ENCODE measurements at places on chromosomes 7 and 10.

DNA sequence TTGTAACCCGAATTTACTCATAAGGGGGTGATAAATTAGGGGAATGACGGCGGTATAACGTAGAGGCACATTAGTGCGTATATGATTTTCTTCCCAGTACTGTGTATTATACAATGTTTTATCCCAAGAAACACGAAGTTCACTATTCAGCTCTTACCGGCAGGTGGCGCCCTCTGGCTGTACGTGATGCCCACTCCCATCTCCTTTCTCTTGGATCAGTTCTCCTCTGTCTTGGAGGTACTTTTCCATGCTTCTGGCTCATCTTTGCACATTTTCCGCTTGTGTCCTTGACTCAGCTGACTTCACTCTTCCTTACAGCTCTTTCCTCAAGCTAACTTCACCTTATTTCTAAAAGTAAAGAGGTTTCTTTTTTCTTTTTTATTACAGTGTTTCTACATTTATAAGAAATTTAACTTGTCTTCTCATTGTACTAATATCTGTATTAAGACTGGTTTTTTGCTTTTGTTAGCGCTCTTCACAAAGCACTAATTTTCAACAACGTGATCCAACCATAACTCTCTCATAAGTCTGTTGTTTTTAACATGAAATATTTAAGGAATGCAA, 21.3 kb downstream of the TMEM176B start:
- peak; percentile 91 for DNase-seq

DNA sequence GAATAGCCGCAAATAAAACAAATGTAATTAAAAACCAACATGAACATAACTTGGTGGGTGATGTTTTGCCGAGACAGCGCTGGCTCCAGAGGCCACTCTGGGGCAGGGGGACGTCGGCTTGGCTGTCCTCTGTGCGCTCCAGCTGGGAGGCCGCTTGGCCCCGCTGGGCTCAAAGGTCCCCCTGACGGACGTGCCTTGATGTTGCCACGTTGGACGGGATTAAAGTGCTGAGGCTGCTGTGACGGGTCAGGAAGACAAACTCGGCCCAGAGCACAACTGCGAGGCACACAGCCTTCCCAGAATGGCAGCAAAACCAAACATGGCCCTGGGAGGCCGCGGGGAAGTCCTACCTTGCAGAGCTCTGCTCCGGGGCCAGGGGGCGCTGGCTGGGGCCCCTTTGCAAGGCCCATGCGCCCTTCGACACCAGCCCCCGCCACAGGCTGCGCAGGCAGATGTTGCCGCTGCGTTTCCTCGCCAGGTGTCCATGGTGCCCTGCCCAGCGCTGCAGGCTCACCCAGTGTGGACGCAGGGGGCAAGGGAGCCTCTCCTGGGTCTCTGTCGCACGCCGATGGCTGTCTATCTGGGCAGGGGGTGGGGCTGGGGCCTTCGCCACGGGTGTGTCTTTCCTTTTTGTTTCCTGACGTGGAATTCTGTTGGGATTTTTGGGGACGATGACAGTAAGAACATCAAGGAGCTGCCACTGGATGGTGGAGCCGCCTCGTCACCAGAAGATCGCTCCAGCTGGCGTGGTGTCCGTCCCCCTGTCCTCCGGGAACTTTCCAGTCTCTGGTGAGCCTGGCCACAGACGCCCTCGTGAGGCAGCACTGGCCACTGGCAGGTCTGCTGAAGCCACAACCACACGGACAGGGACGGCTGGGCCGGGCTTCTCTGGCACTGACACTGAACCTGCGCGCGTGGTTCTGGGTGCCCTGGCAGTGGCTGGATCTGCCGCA, 99.6 kb upstream of the DIP2C start:
- DNase-seq: peak; percentile 88

- DNase-seq: no peak
These were observed 10.4 kb downstream of the RALA start for GRCh38 chr7:39633563-39634477.

DNA sequence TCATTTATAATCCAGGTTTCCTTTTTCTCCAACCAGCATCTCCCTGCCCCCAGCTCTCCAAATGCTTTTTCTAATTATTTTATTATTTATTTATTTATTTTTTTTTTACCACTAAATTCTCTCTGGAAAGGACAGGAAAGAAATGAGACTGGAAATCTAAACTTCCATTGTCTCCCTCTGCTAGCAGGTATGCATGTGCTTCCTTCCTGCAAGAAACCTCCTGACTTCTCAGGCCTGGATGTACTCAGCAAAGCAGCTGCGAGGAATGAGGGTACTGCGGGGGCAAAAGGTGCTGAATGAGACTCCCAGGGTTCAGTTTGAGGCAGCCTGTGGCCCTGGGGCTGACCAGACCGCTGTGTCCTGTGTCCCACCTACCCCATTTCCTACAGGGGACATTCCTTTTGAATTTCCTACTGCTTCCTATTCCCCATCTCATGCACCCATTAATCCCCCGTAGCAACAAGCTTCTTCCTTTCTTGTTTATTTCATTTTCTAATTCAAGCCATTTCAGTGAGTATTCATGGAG, 324.6 kb upstream of the IGFBP3 start:
- no peak for DNase-seq

GRCh38 chr7:100483722-100484672, at the start of gene NYAP1:
TSS of gene NYAP1 (plus strand) at chr7:100483927. CDS start at chr7:100485312, 1,385 bp downstream.
- DNase-seq: no peak

DNA sequence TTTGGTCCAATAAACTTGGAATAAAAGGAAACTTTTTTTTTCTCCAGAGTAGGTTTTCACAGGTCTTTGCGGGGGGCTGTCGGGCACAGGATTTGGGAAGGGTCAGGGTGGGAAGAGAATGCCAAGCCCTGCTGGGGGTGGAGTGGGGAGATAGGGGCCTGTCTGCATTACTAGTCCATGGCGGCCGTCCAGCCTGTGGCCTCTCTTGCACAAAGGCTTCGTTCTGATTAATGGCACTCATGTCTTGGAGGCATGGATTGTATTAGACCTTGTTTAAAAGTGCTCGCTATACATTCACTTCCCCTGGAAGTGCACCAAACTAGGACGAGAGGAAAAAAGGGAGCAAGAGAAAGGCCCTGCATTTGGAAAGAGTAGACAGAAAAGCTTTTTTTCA, 37.2 kb downstream of the LRMDA start:
- DNase-seq: no peak

DNA sequence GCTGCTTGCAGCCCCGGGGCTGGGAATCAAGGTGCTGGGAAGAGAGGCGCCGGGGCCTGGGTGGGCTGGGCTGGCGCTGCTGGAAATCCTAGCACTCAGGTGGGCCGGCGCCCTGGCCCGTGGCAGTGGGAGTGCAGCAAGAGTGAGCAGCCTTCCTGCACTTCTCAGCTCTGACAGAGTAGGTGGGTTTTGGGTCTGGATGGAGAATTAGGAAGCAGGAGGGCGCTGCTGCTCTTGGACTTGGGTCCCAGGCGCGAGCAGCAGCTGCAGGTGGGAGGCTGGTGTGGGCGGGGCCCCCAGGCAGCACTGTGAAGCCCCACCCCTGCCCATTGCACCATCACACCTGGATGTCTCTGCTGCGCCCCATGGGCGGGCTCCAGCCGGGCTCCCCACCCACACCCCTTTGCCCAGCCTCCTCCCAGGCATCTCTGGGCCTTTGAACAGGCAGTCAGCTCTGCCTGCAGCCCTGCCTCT, 6.0 kb downstream of the BRI3 start:
- DNase-seq: no peak

DNA sequence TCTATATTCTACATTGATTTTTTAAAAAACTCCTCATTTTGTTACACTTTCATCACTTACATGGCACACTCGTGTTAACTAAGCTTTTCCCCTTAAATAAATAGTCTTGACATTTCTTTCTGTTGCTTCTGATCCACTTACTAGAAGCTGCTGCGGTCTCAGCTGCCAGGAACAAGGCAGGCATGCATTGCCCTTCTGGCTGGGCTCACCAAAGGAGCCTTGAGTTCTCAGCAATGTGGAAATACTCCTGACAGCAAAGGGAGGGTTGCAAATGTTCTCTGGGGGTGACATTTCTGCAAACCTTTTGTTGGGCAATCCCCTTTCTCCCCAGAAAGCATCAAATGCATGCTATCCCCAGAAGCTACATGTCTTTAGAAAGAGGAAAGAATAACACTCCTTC, 350.1 kb downstream of the PRPF18 start:
- no peak for DNase-seq

GRCh38 chr10:70258216-70258615, 25.0 kb upstream of the PPA1 start:
- DNase-seq: no peak

DNA sequence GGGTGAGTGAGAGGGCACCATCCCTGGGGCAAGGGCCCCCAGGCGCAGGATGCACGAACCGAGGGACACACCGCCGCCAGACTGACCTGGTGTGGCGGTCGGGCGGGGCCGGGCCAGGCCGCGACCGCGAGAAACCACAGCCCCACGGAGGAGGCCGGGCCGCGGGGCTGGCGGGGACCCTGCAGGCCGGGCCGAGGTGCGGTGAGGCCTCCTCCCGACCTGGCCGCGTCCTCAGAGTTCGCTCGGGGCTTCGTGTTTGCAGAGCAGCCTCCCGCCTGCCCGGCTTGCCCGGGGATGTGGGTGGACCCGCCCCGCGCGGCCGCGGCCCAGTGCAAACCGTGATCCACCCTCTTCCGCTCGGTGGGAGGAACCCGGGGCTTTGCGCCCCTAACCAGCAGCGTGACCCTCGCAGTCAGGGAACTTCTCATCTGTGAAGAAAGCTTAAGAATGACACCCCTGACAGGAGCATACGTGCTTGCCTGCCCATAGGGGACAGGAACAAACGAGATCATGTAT, 20.6 kb upstream of the HOXA13 start:
- DNase-seq: no peak

- DNase-seq: no peak
These were observed 100.8 kb downstream of the ARHGAP21 start for GRCh38 chr10:24622781-24623301.

GRCh38 chr10:73865107-73865458, 9.3 kb downstream of the CAMK2G start:
- no peak for DNase-seq

DNA sequence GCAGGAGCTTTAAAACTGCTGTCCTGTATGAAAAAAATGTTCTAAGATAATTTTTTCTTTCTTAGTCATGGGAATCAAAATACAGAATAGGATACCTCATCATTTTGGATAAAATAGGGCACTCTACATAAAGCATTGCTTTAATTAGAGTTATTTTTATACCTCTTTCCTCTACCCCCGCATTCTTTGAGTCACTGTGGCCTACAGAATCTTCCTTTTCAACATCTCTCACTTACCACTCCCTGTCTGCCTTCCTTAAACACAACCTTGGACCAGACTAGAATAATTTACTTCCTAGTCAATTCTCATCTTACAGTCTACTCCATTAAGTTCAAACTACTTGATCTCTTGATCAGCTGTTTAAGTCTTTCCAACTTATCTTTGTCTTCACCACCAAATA, 462.3 kb downstream of the PHTF2 start:
- no peak for DNase-seq

DNA sequence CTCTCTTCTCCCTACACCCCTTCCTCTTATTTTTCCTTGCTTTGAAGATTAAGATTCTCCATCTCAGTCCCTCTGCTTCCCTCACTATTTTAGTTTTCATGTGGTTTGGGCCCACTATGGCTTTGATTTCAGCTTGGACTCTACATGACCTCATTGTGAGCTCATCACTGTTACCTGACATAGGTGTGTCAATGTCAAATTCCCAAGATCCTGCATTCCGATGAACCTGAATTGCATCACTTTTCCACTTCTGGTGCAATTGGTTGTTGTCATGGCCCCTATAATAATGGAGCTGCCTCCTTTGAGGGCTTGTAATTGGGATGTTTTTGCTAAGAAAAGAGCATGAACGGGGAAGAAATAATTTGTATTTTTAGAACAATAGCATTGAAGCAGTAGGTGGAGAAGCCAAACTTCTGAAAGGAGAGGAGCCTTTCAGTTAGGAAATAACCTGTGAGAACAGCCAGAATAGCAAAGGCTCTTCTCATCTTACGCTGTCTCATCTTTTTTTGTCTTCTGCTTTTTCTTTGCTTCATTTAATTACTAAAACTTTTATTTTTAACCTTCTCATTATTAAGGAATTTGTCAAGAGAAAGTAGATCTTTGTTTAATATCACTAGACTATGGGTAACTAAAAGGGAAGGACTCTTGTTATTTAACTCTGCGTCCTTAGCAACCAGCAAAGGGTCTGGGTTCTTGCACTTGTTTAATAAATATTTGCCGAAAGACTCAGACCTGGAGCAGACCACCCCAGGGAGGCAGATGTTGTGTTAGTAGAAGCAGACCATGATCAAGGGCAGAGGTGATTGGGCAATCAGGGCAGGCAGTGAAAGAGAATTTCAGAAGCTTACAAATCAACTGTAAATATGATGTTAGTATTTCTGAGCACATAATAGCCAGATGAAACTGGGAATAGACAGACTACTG, 95.4 kb downstream of the TES start:
- DNase-seq: no peak

DNA sequence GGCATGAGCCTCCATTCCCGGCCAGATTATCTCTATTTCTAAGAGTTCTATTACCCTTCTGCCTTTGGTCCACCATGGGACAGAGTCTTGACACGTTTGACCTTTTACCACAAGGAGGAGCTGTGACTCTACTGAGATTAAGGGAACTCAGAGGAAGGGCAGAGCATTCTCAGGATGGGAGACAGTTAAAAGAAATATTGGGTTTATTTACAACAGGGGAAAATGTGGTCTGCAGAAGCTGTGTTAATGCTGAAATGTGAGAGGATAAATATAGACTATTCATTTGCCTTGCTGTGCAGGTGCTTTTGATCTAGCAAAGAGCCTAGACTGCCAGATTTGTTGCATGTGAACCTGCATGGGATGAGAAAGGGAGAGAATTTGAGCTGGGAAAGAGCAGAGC, 45.8 kb upstream of the PRSS58 start:
- no peak for DNase-seq

DNA sequence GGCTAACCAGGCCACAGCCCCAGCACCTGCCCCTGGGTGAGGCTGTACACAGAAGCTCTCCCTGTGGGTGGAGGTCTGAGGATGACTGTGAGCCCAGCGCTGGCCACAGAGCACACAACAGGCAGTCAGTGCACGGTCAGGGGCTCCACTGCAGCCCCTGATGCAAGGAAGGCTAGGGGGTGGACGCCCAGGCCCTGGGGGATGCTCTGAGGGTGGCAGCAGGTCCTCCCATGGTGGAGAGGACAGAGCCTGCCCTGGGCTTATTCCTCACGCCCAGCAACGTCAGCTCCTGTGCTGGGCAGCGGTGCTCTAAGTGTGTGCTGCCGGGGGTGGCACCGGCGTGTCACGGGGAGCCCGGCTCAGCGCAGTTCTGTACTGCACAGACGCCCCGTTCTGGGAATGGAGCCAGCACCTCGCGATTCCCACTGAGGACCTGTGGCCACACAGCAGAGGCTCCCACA, 223.2 kb downstream of the MAD1L1 start:
- DNase-seq: peak; percentile 74

GRCh38 chr10:97713826-97714400, 383 bp downstream of the MARVELD1 start:
- DNase-seq: peak; percentile 89

DNA sequence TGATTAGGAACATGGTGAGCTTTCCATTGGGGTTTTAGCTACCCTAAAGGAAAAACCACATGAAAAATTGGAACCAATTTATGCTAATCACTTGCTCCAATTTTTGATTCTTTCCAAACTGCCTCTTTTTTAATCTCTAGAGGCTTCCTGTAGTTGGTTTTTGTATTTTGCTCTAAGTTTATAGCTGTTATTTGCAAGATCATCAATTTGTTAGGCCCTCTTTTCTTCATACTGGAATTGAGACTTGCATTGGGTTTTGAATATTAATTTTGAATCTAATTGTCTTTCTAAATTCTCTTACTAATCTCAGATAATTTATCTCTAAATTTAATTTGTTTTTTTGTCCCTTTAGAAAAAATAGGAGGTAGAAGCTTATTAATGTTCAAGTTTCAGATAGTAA, 713.3 kb downstream of the REEP3 start:
- DNase-seq: no peak
